ENCODE measurements at places on chromosomes 7 and 10.

DNA sequence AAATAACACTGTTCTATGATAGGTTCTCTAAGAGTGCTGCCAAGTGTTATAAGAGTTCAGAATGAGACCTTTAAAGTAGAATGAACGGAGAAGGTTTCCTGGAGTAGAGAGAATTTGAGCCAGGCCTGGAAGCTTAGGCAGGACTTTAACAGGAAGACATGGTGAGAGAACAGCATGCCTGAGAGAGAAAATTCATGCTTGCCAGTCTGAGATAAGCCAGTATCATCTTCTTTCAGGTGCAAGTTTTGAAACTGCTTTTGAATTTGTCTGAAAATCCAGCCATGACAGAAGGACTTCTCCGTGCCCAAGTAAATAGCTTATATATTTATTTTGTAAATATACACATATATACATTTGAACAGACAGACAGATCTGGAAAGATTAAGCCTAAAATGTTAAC, 22.1 kb downstream of the ARMC10 start:
- DNase-seq, result no peak

- no peak for DNase-seq
These were observed 23.6 kb upstream of the HYAL4 start for GRCh38 chr7:123821320-123821719.

GRCh38 chr7:34928052-34928451, 109.2 kb downstream of the DPY19L1 start:
- peak; percentile 2 for DNase-seq

GRCh38 chr7:157684157-157684908, 347.5 kb downstream of the DNAJB6 start:
- DNase-seq, result no peak

GRCh38 chr7:151968357-151968756, 12.1 kb downstream of the GALNTL5 start:
- no peak for DNase-seq

DNA sequence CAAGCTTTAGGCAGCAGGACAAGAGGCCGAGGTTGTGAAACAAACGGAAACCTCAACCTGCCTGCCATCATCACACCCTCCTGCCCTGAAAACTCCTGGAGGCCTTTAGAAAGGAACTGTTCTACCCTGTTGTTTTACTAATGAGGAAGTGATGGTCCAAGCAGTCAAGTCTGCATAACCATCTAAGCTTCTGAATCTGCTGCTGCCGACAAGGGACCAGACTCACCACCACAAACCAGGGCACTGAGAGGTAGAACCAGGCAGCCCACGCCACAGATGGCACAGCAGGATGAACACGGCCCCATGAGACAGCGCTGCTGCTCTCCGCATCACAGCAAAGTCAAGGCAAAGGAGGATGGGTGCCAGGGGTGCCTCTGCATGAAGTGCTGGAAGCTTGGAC, 209.4 kb downstream of the CELF2 start:
- DNase-seq, result no peak

- no peak for DNase-seq
These were observed 90.5 kb downstream of the CLEC2L start for GRCh38 chr7:139613971-139614411.

DNA sequence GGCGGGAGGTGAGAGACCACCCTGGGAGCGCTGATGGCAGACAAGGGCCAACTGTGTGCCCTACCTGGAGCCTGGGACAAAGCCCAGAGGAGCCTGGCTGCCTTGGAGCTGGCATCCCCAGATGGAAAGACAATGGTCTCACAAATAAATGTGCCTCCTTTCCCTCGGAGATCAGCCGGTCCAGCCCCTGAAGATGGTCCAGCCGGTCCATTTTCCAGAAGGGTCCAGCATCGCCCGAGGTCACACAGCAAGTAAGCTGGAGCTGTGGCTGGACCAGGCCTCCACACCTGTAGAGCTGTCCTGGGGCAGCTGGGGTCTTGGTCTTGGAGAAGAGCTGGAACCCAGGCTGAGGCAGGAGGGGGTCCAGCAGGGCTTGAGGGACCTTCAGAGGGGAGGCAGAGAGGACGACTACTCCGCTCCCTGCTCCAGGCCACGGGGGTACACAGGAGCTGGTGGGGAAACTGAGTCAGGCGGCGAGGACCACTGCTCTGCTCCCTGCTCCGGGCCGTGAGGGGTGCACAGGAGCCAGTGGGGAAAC, 3.6 kb downstream of the ELFN1 start:
- no peak for DNase-seq

DNA sequence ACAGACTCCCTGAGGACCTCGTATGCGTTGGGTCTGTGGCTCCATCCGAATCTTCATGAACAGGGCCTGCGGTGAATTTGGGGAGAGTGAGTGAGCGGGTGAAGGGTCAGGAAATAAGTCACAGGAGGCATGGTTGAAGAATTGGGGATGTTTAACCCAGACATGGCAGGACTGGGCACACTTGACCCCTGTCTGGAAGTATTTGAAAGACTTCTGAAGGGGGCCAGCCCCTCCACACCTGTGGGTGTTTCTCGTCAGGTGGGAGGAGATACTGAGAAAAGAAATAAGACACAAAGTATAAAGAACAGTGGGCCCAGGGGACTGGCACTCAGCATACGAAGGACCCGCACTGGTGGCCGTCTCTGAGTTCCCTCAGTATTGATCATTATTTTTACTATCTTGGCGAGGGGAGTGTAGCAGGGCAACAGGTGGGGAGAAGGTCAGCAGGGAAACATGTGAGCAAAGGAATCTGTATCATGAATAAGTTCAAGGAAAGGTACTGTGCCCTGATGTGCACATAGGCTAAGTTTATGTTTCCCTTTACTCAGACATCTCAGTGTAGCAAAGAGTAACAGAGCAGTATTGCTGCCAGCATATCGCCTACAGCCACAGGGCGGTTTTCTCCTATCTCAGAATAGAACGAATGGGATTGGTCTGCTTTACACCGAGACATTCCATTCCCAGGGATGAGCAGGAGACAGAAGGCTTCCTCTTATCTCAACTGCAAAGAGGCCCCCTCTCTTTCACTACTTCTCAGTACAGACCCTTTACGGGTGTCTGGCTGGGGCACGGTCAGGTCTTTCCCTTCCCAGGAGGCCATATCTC, 38.2 kb upstream of the PFKFB3 start:
- DNase-seq, result no peak

- no peak for DNase-seq
These were observed 185.5 kb downstream of the SGMS1 start for GRCh38 chr10:50438049-50438936.

DNA sequence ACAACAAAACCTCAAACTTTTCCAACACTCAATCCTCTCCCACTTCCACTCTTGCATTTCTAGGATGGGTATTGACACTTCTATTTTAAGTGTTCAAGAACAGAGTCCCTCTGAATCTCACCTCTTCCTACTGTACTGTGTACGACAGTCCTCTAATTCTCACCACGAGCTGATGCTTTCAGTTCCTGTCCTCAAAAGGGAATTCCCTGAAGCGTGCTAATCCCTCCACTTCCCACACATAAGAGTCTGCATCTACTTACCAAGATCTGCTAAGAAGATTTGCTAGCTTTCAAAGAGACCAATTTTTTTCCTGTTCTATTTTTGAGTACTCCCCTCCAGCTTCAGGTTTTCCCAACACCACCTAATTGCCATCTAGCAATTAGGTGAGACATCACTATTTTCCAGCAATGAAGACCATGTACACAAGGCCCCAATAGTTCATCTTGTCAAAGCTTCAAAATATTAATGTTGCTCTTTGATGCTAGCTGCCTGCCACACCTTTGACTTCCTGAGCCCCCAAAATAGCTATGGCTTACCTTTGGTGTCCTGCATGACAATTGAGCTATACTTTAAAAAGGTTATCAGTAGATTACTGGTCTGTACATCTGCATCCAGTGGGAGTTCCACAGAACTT, 54.4 kb downstream of the ARMH3 start:
- DNase-seq, result no peak
